NCI-H748 treated with DMSO at 0.1 percent for 48 hours (cell line): ENCODE measurements at places on chromosomes 3 and 15.

- no peak for DNase-seq
Observed at GRCh38 chr15:59688423-59688781, 718 bp downstream of the BNIP2 start.

DNA sequence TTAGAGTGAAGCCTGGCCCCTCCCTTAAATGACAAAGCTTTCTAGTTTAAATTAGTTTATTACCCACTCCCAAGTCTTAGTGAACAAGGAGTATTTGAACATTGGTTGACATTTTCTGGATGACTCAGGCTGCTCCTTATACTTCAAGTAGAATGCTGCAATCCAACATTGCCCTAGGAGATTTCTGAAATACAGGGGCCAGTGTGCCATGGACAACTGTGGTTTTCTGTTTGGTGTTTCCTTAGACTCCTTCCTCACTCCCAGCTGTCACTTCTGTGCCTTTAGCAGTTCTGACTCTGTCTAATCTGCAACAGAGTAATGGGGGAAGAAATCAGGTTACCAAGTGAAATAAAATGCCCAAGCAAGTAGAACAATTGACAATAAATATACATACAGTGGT is 116.1 kb upstream of the P2RY1 start:
- DNase-seq: no peak

DNA sequence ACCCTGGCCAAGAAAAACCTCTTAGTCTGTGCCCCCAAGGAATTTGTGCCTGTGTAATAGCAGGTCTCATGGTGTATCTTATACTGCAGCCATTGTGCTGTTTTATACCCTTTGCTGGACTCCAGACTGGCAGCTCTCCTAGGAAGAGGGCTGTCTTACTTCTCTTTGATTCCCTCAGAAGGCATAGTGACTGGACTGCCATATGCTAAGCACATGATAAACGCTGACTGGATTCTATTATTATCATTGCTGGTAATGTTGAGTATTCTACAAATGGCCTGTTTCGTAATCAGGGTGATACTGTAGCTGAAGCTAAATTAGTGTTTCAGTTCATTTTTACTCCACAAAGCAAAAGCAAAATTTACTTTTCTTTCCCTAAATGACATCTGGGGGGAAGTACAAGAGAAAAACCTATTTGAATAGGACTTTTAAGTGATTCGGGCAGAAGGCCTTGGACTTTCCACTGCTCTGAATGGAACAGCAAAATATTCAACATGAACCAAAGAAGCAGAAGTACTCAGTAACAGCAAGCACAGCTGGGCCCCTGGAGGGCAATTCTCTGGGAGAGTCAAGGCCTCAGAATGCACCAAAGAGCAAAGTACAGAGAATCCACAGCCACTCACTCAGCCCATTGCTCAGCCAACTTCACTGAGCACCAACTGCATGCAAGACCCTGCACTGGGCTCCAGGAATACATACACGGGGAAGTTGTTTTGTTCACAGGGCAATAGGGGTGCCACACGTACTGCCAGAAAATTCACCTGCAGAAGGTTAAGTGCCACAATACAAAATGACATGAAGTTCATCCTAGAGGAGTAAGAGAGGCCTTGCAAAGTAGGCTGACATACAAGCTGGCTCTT is 7.9 kb upstream of the BCL2A1 start:
- no peak for DNase-seq

GRCh38 chr3:61575893-61576292 is 14.5 kb downstream of the PTPRG start:
- no peak for DNase-seq

DNA sequence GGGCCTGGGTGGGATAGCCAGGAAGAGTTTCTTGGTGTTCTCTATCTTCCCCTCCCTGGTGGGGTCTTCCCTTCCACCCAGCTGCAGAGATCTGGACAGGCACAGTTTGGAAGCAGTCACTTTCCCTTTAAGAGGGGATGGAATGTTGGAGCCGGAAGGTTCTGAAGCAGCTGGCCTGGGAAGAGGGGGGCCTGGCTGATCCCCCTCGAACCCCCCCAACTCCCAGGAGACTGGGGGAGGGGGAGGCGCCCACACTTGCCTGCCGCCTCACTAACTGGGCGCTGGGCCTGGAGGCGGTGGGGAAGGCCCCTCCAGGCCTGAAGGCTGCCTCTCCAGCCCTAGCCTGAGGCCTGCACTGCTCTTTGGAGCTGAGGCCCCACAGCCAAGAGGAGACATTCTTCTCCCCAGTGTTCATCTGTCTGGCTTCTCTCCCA is 1.4 kb downstream of the DVL3 start:
- DNase-seq: no peak

DNA sequence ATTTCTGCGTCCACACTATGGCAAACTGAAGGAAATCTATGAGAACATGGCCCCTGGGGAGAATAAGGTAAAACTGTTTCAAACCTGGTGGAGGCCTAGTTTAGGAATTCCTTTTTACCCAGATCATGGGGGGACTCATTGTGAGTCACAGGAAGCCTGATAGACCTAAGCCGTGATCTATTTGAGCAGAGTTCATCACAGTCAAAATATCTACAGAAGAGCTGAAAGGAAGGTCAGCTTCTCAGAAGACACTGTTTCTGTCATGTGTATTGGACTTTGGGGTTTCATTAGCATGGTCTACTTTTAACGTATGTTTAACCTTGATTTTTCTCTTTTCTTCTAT is 1.3 kb downstream of the PSMD2 start:
- no peak for DNase-seq

GRCh38 chr3:16239086-16239770 is 25.5 kb downstream of the DPH3 start:
- no peak for DNase-seq
